ENCODE measurements at places on chromosomes 2 and 18.

DNA sequence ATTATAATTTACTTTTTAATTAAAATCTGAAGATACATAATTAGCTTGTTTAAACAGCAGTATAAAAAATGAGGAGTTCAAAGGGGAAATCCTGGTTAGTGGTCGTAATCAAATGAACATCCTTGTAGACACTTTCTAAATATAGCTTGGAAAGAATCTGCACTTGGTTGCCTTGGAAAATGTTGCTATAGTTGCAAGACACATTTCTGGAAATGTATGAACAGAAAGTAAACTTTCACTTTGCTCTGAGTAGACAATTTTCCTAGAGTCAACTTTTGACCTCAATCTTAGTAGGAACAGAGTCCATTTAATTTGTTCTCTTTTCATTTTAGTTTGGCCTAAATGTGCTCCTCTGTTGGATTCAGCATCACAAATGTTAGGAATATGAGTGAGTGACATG, 38.3 kb downstream of the GCA start:
- peak; percentile 12 for DNase-seq

- DNase-seq, result no peak
Measured at GRCh38 chr2:2590141-2590540, 259.1 kb upstream of the MYT1L start.

- no peak for DNase-seq
Measured at GRCh38 chr2:73295751-73296400, 2.5 kb upstream of the EGR4 start.

DNA sequence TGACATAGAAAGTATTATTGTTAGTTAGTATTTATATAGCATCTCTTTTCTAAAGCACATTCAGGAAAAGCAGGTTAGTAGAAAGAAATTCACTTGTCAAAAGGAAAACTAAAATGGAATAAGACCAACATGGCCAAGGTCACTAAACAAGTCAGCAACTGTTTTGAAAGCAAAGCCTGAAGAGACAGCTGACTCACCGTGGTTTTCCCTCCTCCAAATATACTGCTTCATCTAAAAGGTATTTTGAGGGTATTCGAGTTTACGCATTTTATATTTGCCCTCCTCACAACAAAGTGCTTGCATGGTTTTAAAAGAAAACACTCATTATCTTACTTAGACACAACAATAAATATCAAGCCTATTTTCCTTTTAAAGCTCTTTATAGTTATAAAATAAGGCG, 24.0 kb downstream of the ZNF385B start:
- peak; percentile 83 for DNase-seq

DNA sequence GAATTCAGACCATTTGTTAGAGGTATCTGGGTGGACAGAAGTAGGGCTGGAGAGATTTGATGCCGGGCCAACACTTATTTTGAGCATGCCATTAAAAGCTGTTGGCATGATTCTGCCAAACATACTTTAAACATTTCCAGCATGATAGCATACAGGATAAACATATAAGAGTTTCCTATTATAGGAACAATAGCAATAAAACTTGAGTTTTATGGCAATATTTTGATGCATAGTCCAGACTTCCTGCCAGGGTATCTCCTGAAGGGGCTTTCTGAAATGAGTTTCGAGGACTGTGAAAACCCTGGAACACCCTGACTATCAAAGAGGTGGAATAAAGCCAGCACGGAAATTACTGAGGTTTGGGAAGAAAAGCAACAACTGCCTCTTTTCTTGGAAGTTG, 1398.0 kb upstream of the NXPH2 start:
- DNase-seq, result peak; percentile 0

DNA sequence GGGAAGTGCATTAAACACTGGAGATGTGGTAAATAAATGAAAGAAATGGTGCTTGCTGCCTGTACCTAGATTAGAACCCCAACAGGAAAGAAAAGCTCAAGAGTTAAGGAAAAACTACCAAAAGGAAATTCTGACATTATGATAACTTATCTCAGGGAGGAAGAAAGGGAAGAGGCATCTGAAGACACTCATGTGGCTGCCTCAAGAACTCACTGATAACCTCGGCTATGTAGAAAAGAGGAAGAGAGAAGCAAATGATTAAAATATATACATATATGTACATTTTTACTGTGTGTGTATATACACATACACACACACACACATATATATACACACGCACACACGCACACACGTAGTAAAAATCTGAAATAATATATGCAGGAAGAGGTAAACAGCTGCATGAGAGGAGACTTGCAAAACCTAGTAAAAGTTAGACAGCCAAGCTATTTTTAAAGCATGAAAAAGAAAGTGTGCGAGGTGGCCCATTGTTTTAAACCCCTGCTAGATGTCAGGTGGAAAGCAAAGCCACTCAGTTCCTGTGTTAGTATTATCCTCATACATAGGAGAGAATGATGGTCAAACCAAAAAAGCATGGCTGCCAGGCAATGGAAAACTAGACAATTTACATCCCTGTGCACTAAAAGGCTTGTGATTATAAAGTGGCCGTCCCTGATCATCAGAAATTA, 483.0 kb upstream of the NRP2 start:
- DNase-seq, result no peak

DNA sequence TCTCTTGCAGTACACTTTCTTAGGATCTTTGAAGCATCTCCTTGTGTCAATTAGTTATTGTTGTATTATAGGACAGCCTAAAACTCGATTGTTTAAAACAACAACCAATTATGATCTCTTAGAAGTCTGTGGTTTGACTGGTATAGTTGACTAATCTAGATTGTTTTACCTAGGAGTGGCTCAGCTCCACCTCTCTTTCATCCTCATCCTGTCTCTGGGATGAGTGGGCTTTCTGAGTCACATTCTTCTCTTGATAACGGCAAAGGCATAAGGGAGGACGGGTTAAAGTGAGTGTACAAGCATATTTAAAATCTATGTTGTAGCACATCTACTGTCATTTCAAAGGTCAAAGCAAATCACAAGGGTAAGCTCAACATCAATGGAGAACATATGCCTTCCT, 102.3 kb upstream of the GULP1 start:
- peak; percentile 28 for DNase-seq

DNA sequence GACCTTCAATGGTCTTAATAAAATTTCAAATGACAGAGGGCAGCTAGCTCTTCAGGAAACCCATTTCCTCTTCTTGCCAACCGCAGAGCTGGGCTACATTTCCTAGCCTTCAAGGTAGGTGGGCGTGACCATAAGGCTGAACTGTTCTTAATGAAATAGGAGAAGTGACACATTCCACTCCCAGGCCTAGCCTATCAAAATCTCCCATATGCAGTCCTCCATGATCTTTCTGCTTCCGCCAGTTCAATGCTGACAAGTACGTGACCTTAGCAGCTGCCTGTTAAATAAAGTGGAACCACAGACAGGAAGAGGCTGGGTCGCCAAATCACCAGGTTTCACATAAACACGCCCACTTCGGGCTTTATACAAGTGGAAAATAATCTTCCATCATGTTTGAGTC, 13.2 kb downstream of the SERPINE2 start:
- no peak for DNase-seq

DNA sequence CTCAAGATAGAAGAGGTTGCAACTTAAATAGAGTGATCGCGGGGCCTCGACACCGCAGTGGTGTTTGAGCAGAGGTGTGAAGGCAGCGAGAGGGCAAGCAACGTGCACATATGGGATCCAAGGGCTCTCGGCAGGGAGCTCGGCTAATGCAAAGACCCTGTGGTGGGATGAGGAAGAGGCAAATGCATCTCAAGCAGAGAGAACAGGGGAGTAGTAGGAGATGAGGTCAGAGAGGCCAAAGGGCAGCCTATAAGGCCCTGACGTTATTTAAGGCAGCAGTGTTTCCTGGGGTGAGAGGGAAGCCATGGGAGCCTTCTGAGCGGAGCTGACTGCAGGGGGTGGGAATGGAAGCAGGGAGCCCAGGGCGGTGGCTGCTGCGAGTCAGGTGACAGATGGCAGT, 74.5 kb downstream of the MRPS9 start:
- no peak for DNase-seq

DNA sequence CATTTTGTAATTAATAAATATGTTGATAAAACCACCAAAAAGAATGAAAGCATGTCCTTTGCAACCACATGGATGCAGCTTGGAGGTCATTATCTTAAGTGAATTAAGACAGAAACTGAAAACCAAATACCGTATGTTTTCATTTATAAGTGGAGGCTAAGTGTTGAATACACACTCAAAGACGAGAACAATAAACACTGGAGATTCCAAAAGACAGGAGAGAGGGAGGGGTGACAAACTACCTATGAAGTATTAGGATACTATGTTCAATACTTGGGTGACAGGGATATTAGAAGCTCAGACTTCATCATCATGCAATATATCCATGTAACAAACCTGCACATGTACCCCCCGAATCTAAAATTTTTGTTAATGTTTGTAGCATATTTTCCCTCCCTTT, 7.0 kb downstream of the ERLEC1 start:
- DNase-seq, result no peak

DNA sequence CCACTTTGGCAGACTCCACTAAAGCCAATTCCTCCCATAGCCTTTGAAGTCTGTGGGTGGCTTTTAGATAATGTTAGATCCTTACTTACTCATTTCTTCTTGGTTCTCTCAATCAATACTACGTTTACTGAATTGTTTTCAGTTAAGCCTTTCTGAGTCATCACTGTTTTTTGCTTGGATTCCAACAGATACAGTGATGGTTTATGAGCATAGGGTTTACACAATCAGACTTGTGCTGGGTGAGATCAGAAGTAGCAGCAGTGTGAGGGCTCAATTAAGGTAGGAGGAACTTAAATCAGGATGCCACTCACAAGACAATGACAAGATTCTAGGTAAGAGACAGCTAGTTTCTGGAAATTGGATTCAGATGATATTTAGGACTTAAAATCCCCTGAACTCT, 297.7 kb upstream of the DOK6 start:
- DNase-seq, result peak; percentile 74

DNA sequence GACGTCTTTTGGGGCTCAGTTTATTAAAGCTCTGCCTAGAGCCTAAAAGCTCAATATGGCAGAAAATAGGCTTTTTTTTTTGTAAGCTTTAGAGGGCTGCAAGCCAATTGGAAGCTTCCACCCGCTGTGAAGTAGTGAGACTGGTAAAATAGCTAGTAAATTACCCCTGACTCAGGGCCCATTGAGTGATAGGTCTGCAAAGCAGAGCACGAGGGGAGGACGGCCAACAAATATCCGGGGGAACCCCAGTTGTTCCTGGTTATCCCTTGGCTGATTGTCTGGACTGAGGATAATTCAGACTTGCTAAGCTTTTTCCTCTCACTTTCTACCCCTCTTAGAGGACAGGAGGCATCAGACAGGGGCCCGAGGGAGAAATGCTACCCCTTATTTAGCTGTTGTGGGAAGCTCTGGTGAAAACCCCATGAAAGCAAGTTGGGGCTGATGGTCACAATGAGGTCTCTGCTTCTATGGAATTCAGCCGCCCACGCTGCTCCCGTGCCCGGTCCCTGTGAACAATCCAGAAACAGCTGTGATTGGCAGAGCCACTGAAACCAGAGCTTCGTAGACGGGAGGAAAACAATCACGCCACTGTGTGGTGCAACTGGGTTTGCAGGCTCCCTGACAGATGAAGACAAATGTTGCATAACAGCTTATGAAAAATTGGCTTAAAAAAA, 141.9 kb upstream of the LGALSL start:
- DNase-seq, result peak; percentile 98

- DNase-seq, result peak; percentile 41
Measured at GRCh38 chr18:12657684-12658425, at the start of gene SPIRE1. SPIRE1 (minus strand) TSS chr18:12658107; CDS start chr18:12657866, 241 bp downstream.

GRCh38 chr2:240505910-240506309, 51.9 kb downstream of the ANKMY1 start:
- DNase-seq, result no peak

- DNase-seq, result no peak
Measured at GRCh38 chr18:1976484-1976883, 594.8 kb downstream of the METTL4 start.

DNA sequence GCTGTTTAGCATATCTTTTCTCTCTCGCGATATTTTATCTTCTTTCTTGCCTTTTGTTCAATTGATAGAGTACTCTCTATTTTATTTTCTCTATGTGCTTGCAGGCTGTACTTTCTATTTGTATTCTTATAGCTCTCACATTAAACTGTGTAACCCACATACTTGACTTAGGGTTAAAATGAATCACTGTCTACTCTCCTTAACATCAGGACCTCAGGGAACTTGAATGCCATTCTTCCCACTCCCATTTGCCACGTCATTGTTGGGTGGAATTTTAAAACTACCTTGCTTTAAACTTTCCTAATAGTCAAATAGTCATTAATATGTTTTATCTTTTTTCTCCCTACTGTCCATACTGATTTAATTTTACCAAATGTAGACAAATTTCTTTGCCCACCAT, 269.7 kb downstream of the ALPK2 start:
- DNase-seq, result peak; percentile 68

- no peak for DNase-seq
Measured at GRCh38 chr2:220246386-220246785, 619.0 kb downstream of the SLC4A3 start.

- peak; percentile 5 for DNase-seq
Measured at GRCh38 chr18:72086421-72086820, 457.7 kb downstream of the CBLN2 start.

GRCh38 chr2:74089816-74090745, 57.6 kb downstream of the BOLA3 start:
- DNase-seq, result no peak

DNA sequence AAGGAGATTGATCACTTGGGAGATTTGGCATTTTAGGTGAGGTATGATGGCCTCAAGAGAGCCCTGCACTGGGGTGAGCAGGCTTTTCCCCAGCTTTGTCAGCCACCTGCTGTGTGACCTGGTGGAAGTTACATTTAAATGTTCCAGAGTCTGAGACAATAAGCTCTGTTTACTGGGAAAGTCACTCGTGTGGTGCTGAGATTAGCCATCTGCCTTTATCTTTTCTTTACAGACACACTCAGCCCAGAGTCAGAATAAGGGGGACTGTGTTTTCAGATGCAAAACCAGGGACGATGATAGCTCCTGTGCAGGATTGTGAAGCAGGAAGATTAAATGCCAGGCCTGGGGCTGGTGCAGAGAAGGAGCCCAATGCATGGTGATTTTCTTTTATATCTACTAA, 47.9 kb downstream of the SH3RF3 start:
- DNase-seq, result no peak

DNA sequence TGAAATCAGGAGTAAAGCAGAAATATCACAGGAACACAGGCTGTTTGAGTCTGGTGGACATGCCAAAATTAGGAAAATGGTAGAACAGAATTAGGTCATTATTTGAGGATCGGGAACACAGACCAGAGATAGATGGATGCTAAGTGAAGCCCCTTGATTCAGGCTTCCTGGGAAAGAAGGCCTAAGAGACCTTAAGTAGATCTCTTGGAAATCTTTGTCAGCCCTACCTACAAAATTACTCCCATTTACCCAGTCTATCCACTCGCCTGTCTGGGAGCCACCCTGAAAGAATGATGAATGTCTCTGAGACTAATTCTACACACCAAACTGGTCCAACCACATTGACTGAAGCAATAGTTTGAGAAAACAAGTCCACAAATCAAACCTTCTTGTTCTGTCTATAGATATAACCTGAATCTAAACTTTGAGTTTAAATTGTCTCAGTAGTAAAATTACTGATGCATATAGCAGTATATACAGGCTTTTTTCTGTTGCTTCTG, 36.6 kb upstream of the TANK start:
- DNase-seq, result peak; percentile 38

- DNase-seq, result peak; percentile 25
Measured at GRCh38 chr18:63368611-63369010, 1.6 kb upstream of the KDSR start.

Data from iris pigment epithelial cell (primary cell).